Body of pancreas (tissue), 4 donors: ENCODE measurements at places on chromosomes 12 and 14. TPM values are rescaled to one million over a fixed set of nuclear protein-coding genes. Genes with fewer than 3 reads are reported as not detected.

GRCh38 chr12:31007153-31007495 is 66.5 kb upstream of the DDX11 start:
- no peak for DNase-seq

- no peak for DNase-seq
These were observed at the start of gene PROX2 for GRCh38 chr14:74875941-74876913. Gene PROX2, minus strand, starts transcription at chr14:74876145. Its CDS starts 12,311 bp downstream, at chr14:74863834.

The ATP2B1 gene
- 37.9 TPM for total RNA-seq

The PROX2 gene
- total RNA-seq: 0.52 TPM

GRCh38 chr12:88247241-88247643 is 105.1 kb downstream of the TMTC3 start:
- DNase-seq: no peak

- no peak for DNase-seq
These were observed 206.0 kb downstream of the ADGRD1 start for GRCh38 chr12:131159660-131160059.

- no peak for DNase-seq
These were observed 79.4 kb upstream of the GZMB start for GRCh38 chr14:24713404-24713803.

DNA sequence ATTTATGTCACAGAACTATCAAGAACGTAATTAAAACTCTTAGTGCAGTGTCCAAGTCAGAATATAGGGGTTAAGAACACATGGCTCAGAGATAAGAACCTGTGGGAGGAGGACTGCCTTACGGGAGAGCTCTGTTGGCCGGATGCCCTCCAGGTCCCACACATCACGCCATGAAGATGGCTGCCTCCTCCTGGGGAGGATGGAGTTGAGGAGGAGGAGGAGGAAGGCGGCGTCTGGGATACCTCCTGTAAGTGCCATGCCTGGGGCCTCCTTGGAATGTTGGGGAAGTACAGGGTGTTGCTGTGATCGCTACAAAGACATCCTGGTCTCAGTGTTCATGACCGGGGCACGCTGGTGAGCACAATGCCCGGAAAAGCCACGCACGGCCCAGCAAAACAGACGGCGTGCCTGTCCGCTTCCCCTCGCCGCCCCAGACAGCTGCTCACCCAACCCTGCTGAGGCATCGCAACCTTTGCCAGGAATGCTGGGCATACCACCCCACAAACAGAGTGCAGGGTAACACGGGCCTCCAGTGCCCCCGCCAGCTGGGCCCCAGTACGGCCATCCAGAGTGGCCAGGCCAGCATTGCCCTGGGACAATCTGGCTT is 28.7 kb upstream of the CD9 start:
- DNase-seq: no peak
